ENCODE measurements at places on chromosomes 1 and 21. TPM values are rescaled to one million over a fixed set of nuclear protein-coding genes. Genes with fewer than 3 reads are reported as not detected.

Gene DIO1
- total RNA-seq, result 0.28 TPM

Gene TSPAN2
- total RNA-seq, result not detected

Gene C8A
- total RNA-seq, result not detected

Gene RABGGTB
- 77.9 TPM for total RNA-seq

Gene CD101
- not detected for total RNA-seq

All from Panc1 (cell line).